ENCODE measurements at places on chromosomes 1 and 21. TPM values are rescaled to one million over a fixed set of nuclear protein-coding genes. Genes with fewer than 3 reads are reported as not detected.

SLFNL1 gene
- total RNA-seq = 1.0 TPM

- DNase-seq = no peak
Measured at GRCh38 chr1:45005761-45006160, 5.4 kb downstream of the HECTD3 start.

GRCh38 chr21:25509862-25510261, 97.4 kb downstream of the MRPL39 start:
- DNase-seq = no peak

GRCh38 chr21:37338671-37339551, 27.7 kb upstream of the DYRK1A start:
- no peak for DNase-seq

SELENON gene
- total RNA-seq = 56.8 TPM

DNA sequence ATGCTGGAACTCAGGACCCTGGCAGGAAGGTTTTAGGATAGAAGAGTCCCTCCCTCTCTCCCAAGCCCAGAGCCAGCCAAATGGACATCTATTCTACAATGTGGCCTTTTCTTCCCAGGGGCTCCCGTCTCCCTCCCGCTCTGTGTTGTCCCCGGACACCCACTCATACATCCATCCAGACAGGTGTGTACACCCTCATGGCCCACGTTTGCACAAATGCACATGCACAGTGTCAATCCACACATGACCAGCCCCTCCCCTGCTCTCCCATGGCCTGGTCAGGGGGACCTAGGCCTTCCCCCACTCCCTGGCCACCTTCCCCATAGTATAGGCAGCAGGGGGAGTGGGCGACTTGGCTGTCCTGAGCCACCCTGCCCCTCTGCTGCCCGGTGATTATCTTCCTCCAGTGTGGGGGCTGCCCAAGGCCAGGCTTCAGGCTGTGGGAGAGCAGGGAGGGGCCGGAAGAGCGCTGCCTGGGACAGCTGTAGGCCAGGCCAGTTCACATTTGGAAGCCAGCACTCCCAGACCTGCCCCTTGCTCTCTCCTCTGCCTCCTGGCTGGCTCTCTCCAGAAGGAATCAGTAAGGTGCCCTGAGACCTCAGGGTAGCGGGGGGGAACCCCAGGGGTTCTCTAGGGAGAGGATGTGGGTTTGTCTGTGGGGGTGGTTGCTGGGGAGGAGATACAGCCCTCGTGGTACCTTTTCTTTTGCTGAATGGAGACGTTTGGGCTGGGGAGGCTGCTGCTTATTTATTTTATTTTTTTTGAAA, 4.1 kb upstream of the PTPN7 start:
- no peak for DNase-seq

- peak; percentile 61 for DNase-seq
Measured at GRCh38 chr1:50968821-50969610, 1.0 kb upstream of the CDKN2C start.

GRCh38 chr1:200488375-200489165, 78.7 kb upstream of the ZNF281 start:
- peak; percentile 44 for DNase-seq

DNA sequence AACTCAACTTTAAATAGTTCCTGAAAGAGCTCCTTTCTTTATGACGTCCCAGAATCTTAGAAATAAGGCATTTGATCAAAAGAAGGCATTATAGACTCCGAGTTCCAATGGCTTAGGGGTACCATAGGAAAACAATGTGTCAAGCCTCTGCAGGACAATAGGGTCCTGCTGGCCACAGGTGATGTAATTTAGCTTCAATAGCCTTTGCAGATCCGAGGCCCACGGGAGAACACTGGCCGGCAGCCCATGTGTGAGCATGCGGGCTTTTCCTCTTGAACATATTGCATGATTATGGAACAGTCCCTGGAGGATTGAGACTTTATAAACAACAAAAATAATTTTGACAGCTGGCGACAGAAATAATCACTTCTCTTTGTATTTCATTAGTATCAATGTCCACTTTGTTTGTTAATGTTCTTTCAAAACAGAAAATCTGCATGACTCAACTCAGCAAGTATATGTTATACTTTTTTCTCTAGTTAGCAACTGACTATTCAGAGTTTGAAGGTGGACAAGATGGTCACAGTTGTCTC, 49.0 kb upstream of the NR5A2 start:
- no peak for DNase-seq

GIPC2 gene
- 1.5 TPM for total RNA-seq

DNA sequence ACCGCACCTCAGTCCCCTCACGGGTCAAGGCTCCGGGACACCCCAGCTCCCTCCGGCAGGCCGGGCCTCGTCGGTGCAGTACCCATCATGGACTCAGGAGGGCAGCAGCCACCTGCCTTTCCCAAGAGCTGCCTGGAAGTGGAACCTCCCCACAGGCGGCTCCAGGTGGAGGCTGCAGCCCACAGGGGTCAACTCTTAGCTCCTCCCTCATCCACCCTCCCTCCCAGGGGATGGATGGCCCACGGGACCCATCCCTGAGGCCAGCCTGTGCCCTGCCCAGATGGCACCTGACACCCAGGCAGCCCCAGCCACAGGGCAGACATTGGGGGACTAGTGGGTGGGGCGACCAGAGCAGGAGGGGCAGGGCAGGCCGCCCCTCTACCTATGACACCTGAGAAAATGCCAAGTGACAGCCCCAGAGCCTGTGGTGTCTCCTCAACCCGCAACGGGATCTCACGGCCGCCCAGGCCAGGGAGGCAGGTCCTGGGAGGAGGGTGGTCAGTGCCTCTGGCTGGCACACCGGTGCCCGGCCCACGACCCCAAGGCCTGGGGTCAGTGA, 1.2 kb upstream of the ARHGEF16 start:
- peak; percentile 82 for DNase-seq

DNA sequence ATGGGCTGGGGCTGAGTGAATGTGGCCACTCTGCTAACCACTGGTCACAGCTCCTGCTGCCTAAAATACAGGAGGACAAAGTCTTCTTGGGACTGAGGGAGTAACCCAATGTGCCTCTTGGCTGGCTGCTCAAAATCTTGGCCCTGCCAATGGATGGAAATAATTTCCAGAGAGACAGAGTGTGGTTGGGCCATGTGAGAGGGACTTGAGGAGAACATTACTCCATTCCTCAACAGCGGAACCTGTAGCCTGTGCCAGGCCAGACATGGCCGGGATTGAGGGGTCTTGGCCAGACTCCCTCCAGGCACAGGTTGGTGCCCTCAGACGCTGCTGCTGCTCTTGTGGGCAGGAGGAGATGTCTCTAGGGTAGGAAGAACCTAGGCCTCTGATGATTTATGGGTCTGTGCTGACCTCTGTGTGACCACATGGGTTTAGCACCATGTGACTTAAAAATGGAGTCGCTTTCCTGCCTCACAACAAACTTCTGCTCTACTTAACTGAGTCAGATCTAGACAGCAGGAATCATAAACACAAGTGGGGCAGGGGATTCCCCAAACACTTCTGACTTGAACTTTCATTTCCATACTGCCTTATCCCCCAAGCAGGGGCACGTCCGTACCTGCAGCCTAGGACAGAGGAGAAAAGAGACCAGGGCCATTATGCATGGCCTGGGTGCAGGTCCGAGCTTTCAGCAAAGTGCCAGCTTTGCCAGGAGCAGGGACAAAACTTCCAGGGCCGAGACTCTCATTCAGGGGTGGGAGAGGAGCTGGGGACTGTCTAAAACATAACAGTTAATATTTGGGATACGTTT, 79.2 kb downstream of the CD34 start:
- DNase-seq = no peak

- DNase-seq = no peak
Measured at GRCh38 chr1:98373056-98373455, 288.5 kb upstream of the SNX7 start.

GRCh38 chr1:3477241-3477995, 23.0 kb downstream of the ARHGEF16 start:
- DNase-seq = no peak

- no peak for DNase-seq
Measured at GRCh38 chr1:156414461-156415064, 45.6 kb downstream of the RHBG start.

- DNase-seq = peak; percentile 18
Measured at GRCh38 chr1:11207898-11208611, 18.9 kb downstream of the ANGPTL7 start.

DNA sequence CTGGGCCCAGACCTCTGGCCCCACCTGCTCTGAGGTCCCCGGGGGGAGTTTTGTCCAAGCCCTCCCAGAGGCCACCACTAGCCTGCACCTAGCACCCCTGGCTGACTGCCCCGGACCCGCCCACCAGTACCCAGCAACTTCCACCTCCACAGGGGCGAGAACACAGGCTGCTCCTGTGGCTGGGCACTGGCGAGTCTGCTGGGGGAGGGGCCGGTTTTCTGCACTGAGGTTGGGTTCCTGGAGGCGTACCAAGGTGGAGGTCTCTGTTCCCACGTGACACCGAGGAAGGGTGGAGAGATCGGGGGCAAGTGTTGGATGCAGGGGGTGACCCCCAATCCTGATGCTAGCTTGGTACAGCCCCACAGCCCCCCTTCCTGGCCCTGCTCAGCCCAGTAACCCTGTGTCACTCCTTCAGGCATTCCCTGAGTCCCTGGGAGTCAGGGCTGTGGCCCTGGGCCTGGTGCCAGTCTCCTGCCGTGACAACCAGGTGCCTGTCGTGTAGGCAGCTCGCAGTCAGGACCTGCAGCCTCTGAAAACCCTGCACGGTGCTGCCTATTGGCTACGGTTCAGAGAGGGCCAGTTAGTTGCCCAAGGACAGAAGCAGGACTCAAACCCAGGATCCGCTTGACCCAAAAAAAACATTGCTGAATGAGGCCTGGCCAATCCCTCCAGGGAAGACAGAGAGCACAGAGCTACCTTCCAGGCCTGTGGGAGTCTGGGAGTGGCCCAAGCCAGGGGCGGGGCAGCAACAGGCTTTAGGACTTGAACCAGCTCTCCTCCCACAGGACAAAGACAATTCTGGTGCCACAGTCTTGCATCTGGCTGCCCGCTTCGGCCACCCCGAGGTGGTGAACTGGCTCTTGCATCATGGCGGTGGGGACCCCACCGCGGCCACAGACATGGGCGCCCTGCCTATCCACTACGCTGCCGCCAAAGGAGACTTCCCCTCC, 3.1 kb downstream of the ESPN start:
- DNase-seq = no peak

DNA sequence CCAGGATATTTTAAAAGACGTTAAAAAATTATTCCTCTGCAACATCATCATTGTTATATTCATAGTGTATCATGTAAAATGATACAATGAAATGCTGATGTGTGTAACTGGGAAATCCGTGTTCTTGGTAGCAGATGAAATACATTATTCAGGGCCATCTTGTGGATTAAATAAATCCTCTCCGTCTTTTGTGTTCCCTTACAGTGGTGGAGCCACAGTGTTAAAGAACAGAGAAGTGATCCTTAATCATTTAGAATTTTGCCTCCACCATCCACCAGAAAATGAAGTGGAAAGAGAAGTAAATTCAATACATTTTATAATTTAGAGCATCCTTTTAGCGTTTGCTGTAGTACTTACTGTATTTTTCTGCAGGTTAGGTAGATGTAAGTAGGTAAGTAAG, 1.3 kb downstream of the DYRK3 start:
- DNase-seq = no peak

GRCh38 chr1:206679738-206680211, 4.9 kb upstream of the MAPKAPK2 start:
- DNase-seq = no peak

GRCh38 chr1:58256041-58256440, 290.5 kb downstream of the OMA1 start:
- no peak for DNase-seq

DNA sequence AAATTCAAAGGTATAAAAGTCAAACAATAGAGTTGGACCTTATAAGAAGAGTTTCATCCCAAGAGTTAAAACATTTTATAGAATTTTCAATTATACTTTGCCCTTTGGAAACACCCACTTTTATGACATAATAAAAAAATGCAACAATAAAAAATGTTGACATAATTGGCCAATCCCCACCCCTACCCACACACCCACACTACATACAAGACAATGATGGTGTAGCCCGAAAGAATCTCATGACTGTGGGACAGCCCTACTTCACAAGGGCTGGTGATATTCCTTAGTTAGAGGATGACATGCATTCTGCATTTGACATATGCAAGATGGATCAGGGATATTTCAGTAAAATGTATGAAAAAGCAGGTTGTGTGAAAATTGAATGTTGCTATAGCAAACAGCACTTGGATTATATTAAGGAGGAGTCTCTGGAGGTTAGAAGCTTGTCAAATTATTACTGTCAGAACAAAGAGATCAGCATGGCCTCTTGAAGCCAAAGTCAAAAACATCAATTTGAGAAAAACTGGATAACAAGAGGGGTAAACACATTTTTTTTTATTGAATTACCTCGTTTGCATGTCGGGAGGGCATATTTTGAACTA, 133.0 kb upstream of the SAMSN1 start:
- no peak for DNase-seq

DNA sequence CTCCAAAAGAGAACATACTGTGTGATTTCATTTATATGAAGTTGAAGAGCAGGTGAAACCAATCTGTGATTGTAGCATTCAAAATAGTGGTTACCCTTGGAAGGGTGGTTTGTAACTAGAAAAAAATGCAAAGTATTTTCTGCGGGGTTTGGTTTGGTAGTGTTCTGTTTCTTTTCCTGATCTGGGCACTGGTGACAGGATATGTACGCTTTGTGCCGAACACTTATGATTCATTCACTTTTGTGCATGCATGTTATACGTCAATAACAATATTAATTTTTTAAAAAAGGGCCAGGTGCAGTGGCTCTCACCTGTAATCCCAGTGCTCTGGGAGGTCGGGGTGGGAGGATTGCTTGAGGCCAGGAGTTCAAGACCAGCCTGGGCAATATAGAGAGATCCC, 63.8 kb downstream of the CD34 start:
- no peak for DNase-seq

- DNase-seq = no peak
Measured at GRCh38 chr1:230828421-230828820, 39.9 kb downstream of the C1orf198 start.

PLD5 gene
- total RNA-seq = 0.33 TPM

GRCh38 chr1:5622412-5622811, 369.8 kb downstream of the NPHP4 start:
- no peak for DNase-seq

DNA sequence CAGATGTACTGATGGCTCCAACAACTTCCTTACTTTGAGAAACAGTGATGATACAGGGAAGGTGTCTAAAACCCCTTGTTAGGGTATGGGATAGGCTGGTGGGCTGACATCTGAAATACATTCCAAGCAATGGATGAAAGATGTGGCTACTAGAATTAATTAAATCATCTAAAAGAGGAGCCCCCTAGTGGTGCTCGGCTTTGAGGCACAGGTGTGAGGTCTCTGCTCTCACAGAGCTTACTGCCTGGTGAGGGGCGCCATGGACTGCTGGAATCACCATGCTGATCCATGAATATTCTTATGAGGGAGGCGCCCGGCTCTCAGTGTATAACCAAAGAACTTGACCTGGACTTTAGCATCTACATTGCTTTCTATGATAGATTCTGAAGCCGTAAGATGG, 48.5 kb downstream of the GNG4 start:
- DNase-seq = peak; percentile 33

All from thyroid gland (tissue), 4 donors.